Femur (tissue), 1 donor: ENCODE measurements at places on chromosomes 7 and 10.

GRCh38 chr7:125253452-125254190 is 324.0 kb upstream of the POT1 start:
- DNase-seq = no peak

DNA sequence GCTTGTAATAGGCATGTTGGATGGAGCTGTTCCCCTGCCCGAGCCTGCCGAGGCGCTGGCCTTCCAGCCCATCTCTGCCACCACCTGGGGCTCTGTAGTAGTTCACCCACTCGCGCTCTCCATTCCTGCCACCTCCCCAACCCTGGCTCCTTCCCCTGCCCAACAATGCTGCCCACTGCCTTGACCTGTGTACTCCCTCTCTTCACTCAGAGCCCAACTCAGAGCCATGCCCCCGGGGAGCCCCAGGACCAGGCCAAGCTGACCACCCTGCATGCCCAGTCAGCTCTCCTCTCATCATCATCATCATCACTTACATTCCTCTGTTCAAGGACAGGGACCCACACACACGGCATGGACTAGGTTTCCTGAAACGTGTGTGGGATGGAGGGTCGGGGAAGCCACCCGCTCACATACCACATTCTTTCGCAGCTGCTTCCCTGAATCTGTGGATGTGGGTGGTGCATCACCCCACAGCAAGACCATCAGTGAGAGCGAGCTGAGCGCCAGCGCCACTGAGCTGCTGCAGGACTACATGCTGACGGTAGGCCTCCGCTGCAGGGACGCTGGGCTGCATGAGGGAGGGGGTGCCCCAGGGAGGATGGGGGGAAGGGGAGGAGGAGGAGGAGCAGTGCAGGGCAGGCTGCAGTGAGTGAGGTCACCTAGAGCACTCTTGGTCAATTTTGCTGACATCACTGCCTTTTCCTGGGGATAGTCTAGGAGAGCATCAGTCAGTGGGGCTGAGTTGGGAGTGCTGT is 15.6 kb downstream of the NACAD start:
- DNase-seq = no peak

GRCh38 chr7:21568762-21569161 is 25.9 kb downstream of the DNAH11 start:
- DNase-seq = no peak

DNA sequence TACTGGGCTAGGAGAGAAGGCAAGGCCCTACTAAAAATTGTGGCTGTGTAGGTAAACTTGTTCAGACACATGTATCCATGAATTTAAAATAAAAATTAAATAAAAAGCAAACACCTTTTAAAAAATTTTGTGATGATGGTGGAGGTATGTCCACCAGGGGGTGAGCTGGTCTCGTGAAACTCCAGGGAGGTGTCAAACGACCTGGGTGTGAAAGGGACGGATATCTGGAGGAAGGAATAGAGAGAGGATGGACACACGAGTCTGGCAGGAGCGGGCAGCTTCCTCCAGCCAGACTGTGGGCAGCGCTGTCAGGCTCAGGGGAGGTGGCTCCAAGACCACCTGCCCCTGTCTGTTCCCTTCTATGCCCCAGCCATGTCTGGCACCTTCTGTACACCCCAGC is 34.8 kb upstream of the DMBT1 start:
- DNase-seq = no peak

DNA sequence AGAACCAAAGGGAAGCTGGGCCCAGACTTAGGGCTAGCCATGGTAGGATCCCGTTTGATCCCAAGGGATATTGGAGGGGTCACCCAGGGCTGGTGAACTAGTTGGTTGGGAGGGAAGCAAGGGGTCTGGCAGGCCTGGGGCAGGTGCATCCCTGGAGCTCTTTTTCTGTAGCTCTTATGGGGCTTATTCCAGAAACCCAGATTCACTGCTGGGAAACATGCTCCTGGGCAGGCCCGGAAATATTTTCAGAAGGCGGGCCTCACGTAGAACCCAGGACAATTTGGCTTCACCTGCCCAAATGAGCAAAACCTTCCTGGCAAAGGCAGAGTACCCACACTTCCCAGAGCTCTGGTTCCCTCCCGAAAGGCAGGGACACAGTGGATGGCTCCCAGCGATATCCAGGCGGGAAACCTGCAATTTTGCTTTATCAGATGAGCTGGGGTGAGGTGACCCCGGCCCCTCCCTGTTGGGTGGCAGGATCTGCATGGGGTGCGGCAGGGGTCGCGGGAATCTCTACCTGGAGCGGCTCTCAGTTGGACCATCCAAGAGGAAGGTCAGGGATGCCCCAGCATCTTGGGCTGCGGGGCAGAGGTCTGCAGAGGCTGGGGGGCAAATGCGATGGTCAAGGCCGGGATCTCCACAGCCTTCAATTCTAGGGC is 533.9 kb downstream of the TCERG1L start:
- no peak for DNase-seq

- peak; percentile 70 for DNase-seq
These were observed 51.3 kb upstream of the GPR26 start for GRCh38 chr10:123614888-123615287.

- no peak for DNase-seq
These were observed 31.7 kb downstream of the CAMK1D start for GRCh38 chr10:12380999-12381398.

GRCh38 chr10:114380060-114380459 is 24.2 kb downstream of the AFAP1L2 start:
- DNase-seq = no peak

- DNase-seq = no peak
These were observed 3.3 kb upstream of the ZNF736 start for GRCh38 chr7:64310426-64310825.

DNA sequence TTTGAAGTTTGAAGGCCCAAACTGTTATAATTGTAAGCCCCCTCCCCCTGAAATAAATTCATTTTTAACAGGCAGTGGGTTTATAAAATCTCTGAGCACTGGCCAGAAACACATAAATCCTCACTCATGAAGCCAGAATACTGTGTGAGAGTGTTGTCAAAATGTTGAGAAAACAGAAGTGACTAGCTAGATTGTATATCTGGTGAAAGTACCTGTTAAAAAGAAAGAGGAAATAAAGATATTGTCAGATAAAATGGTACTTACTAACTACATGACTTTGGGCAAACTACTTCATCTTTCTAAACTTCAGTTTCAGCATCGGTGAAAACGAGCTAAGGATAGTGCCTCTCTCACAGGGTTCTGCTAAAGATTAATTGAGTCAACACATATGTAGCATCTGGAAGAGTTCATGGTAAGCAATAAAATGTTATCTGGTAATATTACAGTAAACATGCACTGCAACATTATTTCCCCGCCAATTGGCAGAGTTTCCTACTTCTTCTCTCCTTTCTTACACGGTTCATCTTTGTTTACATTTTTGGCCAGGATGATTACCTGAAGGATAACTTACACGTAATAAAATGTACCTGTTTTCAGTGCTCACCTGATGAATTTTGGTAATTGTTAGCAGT is 202.5 kb upstream of the CHRM2 start:
- DNase-seq = no peak

DNA sequence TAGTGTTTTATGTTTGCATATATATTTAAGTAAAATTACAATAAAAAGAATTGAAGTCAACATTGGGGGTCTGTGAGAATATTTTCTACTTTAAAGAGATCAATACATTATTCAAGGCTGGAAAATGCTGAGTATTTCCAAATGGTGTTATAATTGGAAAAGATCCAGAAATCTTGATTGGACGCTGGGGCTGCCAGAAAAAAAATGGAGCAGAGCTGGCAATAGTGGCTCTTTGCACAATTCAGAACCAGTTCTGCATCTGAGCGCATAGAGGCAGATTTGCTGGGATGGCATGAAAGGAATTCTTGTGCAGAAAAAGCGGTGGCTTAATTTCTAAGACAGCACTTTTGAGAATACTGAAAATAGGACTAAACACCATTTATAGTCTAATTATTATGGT is 10.8 kb upstream of the VWC2 start:
- DNase-seq = no peak

DNA sequence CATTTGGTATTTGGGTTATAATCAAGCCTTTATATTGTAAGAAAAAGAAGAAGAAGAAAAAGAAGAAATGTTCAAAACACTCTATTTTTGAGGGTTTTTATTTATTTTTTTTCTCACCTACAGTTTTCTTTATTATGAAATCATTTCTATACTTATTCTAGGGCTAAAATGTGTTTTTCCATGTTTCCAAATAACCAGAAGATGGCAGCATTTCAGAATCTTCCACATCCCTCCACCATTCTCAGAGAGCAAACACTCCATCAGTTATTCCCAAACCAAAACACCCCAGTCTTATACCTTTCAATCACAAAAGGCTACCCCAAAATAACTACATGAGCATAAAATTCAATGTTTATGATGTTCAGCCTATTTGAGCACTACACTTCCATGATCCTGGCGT is 38.7 kb upstream of the PPP1R17 start:
- no peak for DNase-seq

DNA sequence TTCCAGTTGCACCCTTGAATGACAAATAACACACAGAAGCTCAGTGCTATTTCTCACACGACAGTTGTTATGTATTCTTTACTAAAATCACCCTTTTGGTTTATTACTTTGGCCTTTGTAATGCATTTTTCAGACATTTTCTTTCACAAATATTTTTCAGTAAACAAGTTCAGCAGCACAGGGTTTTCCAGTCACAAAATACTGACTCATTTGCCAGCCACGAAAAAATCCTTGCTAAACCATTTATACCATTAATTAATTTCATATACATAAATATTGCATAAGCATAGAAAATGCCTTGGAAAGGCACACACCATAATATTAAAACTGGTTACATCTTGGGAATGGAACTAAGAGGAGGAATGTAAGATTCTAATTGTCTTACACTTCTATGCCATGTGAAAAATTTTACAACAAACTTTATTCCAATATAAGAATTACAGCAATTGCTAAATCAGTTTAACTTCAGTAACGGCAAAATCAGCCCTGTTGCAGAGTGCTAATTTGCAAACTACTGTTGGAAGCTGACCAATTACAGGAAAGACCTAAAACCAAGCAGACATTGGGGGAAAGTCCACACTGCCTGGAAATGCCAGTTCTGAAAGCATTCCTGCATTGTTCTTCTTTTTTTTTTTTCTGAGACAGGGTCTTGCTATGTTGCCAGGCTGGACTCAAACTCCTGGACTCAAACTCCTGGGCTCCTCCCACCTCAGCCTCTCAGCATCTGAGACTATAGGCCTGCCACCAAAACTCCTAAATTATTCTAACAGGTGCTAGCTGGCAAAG is 31.6 kb upstream of the PBLD start:
- DNase-seq = no peak

- DNase-seq = no peak
These were observed 47.8 kb downstream of the ZFAND4 start for GRCh38 chr10:45624724-45625123.

DNA sequence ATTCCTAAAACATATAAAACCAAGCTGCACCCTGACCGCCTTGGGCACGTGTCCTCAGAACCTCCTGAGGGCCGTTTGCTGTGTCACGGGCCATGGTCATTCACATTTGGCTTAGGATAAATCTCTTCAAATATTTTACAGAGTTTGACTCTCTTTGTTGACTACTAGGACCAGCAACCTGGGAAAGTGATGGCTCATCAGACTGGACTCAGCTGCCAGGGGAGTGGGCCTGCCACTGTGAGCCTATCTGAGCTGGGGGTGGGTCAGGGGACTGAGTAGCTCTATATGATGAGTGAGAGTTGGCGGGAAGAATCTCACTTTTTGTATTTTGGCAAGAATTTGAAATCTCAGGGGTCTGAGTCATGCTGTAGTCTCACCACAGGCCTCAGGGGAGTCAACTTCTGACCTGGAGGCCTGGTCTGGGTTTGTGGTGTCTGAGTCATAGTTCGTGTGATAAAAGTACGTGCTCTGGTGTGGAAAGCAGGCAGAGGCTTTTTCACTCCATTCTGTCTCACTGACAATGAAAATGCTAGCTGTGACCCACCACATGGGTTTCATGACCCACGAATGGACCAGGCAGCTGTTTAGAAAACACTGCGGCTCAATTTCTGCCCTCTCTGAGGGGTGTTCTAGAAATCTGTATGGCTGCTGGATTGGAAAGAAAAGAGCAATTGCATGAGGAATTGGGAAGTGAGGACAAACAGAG is 4.2 kb upstream of the UPP1 start:
- peak; percentile 56 for DNase-seq

- no peak for DNase-seq
These were observed 320.2 kb downstream of the ELMO1 start for GRCh38 chr7:37128327-37129034.

DNA sequence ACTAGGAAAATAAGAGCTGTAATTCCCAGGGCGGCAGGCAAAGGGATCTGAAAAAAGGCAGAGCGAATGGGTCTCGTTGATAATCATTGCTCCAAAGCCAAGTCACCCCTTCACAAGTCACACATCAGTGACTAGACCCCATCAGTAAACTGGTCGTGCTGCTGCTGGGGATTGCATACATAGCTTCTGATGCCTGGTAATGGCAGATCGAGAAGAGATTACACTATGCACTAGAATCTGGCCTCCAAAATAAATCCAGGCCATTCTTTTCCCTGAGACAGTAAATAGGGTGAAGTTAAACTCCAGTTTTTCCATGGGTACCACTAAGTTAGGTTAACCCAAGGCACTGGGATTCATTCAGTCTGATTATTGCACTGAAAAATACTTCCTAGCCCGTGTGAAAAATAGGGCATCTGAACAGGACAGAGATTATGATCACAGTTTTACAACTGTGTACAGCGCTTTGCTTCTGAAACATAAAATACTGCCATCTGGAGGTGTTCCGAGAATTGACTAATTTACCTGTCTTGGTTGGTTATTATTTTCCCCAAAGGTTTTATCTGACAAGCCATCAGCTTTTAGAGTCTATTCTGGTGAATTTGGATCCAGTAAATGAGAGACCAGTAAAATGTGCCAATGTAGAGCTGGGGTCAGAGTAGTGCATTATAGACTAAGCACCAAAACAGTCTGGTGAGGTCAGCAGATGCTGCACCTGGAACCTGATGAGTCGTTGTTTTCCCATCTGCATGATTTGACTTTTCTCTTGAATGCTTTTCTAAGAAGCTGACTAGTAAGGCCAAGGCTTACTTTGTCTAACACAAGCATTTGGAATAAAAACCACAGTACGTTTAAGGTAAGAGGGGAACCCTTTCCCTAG is 82.9 kb upstream of the AFAP1L2 start:
- DNase-seq = no peak

DNA sequence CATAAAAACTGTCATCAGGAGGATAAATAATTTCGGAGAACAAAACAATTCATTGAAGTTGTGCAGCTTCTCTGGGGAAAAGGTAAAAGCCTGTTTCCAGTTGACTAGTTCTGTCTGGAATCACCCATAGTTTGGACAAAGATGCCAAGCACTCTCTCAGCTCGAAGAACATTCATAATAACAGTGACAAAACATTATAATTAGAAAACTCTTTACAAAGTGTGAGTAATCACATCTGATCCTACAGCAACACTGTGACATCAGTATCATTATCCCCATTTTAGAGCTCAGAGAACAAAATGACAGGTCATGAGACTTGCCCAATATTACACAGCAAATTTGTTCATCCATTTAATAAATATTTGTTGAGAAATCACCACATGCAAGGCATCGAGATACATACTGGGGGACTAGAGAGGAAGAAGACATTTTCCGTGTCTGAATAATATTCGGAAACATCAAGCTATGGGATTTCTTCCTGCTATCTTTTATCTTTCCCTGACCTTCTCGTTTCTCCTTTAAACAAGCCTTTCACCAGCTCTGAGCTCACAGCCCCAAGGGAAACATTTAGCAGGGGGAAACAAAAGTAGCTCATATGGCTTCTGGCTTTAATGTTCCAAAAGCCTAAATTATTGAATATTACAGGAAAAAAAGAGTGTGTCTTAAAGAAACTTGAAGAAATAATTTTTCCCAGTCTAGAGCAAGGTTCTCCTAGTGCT is 123.3 kb upstream of the GHITM start:
- DNase-seq = no peak
